Testis (tissue), 5 donors: ENCODE measurements at places on chromosomes 5 and 9. TPM values are rescaled to one million over a fixed set of nuclear protein-coding genes. Genes with fewer than 3 reads are reported as not detected.

GRCh38 chr5:56026863-56027300 lies 32.1 kb upstream of the IL6ST start:
- no peak for DNase-seq

RNF183 gene
- total RNA-seq = 1.7 TPM

DNA sequence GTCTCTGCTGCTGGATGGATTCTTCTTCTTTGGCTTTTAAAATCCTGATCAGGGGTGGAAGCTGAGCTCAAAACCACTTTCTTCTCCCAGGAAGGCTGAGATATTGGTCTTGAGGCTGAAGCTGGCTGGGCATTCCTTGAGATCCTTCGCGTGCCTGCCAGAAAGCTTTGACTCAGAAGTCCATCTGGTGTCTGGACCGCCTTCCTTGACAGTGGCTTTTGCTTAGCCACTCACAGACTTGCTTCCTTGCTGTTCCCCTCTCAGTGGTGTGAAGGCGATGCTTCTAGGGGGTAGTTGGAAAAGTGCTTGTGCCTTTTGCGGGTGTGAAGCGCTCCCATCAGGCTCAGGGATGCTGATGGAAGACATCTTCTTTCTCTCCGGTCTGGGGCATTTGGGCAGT lies 45.9 kb downstream of the RGS3 start:
- no peak for DNase-seq

DNA sequence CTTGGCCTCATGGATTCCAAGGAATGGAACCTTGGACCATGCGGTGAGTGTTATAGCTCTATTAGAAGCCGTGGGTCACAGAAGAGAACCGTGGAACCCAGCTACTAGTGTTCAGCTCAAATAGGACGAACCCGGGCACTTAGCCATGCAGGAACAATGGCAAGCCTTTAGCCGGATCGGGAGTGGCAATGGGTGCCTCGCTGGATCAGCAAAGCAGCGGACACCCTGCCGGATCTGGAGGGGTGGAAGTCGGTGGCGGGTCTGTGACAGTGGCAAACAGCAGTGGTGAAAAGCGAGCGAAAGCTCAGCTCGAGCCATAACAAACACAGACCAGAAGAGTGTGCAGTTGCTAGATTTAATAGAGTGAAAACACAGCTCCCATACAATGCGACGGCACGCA lies 2.4 kb upstream of the CDO1 start:
- no peak for DNase-seq

DNA sequence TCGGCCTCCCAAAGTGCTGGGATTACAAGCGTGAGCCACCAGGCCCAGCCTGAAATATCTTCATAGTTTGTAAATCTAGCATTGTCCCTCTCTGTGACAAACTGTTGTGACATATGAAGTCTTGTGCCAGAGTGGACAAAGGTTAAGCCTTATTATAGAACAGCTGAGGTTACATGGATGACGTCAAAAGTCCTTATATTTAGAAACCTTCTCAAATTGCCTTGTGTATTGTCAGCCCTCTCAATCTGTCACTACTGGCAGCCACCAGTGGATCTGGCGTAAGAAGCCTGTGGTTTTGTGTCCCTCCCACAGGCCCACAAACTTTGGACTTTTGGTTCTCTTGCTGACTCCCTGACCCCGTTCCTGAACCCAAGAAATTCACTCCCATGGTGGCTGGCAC lies 79.4 kb upstream of the CCDC112 start:
- no peak for DNase-seq

SPOCK1 gene
- total RNA-seq = 63.8 TPM

- no peak for DNase-seq
Measured at GRCh38 chr5:173025651-173026050, 30.5 kb upstream of the CREBRF start.

- no peak for DNase-seq
Measured at GRCh38 chr5:166365164-166365563, 1926.3 kb upstream of the WWC1 start.

GRCh38 chr9:74760031-74760700 lies 127.6 kb downstream of the TRPM6 start:
- DNase-seq = no peak

DNA sequence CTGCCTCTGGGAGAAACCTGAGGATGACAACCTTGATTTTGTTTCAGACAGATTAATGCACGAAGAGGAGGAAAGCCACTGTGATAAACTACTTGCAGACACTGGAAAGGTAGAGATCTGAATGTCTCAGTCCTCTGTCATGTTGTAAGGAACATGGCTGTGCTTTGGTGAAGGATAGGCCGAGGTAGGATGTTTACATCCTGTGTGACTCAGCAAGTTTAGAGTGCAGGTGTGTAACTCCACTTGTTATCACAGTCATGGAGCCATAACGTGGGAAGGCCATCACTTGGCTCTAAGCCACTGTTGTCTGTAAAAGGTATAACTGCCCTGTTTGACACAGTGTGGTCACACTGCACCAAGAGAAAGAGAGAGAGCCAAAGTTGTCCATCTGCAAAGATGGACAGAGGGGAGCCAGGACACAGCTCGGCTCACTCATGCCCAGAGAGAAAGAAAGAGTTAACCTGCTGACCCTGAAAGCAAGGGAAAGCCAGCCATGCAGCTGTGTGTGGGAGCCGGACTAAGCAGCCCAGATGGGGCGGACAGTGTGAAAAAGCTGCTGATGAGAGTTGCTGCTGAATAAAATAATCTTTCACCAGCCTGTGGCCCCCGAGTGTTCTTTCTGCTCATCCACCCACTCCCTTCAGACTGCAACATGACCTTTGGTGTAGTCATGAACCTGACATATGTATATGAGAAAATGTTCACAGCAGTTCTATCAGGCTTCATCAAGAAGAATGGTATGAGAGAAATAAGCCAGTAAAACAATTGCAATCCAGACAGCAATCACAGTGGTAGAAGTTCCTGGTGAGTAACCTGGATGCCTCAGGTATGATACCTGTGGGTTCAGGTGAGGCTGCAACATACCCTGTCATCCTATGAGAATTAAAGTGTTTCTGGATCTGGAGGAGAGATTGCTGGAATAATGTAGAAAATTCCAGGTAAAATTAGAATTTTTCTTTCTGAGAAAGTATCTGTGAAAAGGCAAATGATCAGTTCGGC lies 115.9 kb downstream of the TARS1 start:
- no peak for DNase-seq

MZB1 gene
- 0.94 TPM for total RNA-seq

DNA sequence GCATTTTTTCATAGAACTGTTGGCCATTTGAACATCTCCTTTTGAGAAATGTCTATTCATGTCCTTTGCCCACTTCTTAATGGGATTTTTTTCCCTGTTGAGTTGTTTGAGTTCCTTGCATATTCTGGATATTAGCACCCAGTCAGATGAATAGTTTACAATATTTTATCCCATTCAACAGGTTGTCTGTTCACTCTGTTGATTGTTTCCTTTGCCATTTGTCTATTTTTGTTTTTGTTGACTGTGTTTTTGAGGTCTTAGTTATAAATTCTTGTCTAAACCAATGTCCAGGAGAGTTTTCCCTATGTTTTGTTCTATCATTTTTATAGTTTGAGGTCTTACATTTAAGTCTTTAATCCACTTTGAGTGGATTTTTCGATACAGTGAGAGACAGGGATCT lies 139.0 kb upstream of the TNPO1 start:
- DNase-seq = no peak

DNA sequence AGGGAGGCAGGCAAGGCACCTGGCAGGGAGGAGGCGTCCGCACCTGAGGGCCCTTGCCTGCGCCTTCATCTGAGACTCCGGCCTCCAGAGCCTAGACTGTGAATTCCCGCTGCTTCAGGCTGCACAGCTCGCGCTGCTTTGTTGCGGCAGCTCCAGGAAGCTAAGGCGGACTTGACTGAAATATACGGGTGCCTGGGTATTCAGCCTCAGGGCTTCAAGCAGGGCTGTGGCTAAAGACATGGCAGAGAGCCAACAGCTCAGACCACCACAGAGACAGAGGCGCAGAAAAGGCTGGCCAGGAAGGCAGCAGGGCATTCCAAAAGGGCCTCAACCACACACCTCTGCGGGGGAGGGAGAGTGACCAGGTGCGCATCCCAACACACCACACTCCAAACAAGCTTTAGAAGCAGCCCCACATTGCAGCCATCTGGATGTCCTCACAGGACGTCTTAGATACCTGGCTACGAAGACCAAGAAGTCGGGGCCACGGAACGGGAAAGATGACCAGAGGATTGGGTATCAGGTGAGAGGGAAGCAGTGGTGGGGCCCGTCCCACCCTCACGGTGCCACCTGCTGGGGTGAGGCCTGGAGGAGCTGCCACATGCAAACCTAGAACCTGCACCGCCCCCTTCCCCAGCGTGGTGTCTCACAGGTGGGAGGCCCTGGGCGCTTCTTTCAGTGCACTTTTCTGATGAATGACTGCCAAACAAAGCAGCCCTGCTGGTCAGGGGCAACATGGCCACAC lies 1.7 kb upstream of the DPH7 start:
- DNase-seq = no peak

AGXT2 gene
- total RNA-seq = not detected

DNA sequence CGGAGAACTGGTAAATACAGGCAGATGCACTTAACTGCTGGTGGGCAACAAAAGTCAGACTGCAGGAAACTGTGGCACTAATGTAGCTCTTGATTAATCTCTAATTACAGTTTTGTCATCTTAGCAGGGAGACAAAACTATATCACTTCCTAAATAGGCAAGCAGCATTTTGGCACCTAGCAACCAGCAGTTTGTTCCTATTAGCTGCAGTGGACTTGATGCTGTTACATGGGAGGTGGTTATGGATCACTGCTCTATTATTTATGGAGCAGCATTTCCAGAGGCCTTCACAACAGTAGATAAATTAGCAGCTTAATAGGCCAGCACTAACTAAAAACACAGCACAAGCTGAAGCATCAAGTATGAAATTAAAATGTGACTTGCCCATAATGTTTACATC lies 518.3 kb upstream of the ITGA1 start:
- DNase-seq = no peak

- DNase-seq = no peak
Measured at GRCh38 chr5:137231540-137231939, 267.6 kb downstream of the SPOCK1 start.

CTXN3 gene
- not detected for total RNA-seq

MEIKIN gene
- total RNA-seq = 15.1 TPM

GRCh38 chr9:79446523-79447307 lies 125.0 kb upstream of the TLE4 start:
- DNase-seq = no peak

GABBR2 gene
- 3.0 TPM for total RNA-seq

- no peak for DNase-seq
Measured at GRCh38 chr5:32836176-32836575, 125.1 kb downstream of the NPR3 start.

NSMF gene
- 105 TPM for total RNA-seq

GRCh38 chr9:82736126-82736525 lies 326.8 kb downstream of the RASEF start:
- DNase-seq = no peak

TEX10 gene
- total RNA-seq = 47.4 TPM

GRCh38 chr5:16542236-16542635 lies 74.6 kb downstream of the RETREG1 start:
- DNase-seq = no peak

- DNase-seq = no peak
Measured at GRCh38 chr9:107137495-107138202, 145.4 kb upstream of the RAD23B start.
